ENCODE measurements at places on chromosomes 6 and 20.

GRCh38 chr20:39289316-39289715, 327.2 kb downstream of the DHX35 start:
- DNase-seq: no peak

- no peak for DNase-seq
Measured at GRCh38 chr6:52552278-52552643, 24.6 kb downstream of the TRAM2 start.

DNA sequence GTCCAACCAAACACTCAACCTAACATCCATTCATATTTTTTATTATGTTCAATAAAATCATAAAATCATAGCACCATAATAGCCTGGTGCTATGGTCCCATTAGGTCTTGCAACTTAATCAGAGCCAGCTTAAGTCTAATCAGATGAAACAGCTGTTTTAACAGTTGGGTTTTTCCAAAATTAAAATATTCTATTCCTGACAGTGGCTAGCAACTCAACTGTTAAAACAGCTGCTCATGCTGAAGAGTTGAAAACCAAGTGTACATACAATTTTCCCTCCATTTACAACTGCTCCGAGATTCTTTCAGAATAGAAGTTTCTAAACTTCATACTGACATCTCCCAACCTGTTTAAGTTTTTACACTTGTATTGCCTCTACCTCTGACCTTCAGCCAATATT, 89.5 kb downstream of the UBE3D start:
- no peak for DNase-seq

- DNase-seq: no peak
Measured at GRCh38 chr20:57959589-57959988, 249.8 kb upstream of the PMEPA1 start.

GRCh38 chr6:2426561-2427340, 181.3 kb upstream of the GMDS start:
- no peak for DNase-seq

DNA sequence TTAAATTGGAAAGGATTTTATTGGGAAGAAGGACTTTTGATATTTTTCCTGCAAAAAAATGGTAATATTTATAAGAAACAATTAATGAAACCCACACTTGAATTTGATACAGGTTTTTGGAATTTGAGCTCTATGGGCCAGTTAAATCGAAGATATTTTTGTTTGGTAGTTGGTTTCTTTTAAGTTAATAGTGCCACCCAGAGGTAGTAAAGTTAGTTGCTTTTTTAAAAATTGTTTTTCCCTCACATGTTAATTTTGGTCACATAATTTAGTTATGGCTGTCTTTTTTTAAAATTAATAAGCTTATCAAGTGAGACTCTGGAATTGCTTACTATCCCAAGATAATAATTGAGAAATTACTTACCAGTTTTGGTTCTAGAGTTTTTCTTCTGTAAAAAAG, 7.1 kb downstream of the PRIM2 start:
- DNase-seq: no peak

GRCh38 chr20:46992640-46993035, 98.0 kb downstream of the EYA2 start:
- DNase-seq: no peak

Data from T-cell (primary cell).